ENCODE measurements at places on chromosomes 5 and 9. TPM values are rescaled to one million over a fixed set of nuclear protein-coding genes. Genes with fewer than 3 reads are reported as not detected.

- no peak for DNase-seq
Observed at GRCh38 chr9:27654629-27655285, 81.5 kb upstream of the C9orf72 start.

IFNA16 gene
- total RNA-seq: not detected

GRCh38 chr5:66689522-66690220 lies 93.5 kb downstream of the MAST4 start:
- DNase-seq: no peak

C6 gene
- not detected for total RNA-seq

GRCh38 chr5:103582364-103582763 lies 19.8 kb upstream of the NUDT12 start:
- DNase-seq: peak; percentile 31

- DNase-seq: no peak
Observed at GRCh38 chr9:20402273-20402875, 219.9 kb downstream of the MLLT3 start.

WHRN gene
- total RNA-seq: 3.2 TPM
